ENCODE measurements at places on chromosomes 7 and 10. TPM values are rescaled to one million over a fixed set of nuclear protein-coding genes. Genes with fewer than 3 reads are reported as not detected.

DNA sequence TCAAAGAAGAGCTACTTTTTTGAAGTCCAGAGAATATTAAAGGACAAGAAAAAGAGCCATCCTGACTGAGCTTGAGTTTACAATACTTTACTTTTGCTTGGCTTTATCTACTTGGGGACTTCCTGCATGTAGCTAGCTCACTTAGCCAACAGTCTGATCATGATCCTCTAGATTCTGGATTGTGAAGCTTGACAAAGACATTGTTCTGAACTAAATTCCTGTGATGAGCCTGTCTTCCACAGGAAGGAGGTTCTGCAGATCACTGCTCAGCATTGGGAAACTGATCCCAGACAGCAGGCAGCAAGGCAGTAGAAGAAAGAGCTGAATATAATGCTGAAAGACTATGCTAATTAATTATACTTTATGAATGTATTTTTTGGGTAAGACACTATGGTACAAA lies 296.4 kb downstream of the DGKB start:
- no peak for DNase-seq
- no peaks in the 10 kb centered on the region for H3K27me3 ChIP-seq
- no peaks in the 10 kb centered on the region for H3K4me1 ChIP-seq
- H3K36me3 ChIP-seq: no peaks in the 10 kb centered on the region

DNA sequence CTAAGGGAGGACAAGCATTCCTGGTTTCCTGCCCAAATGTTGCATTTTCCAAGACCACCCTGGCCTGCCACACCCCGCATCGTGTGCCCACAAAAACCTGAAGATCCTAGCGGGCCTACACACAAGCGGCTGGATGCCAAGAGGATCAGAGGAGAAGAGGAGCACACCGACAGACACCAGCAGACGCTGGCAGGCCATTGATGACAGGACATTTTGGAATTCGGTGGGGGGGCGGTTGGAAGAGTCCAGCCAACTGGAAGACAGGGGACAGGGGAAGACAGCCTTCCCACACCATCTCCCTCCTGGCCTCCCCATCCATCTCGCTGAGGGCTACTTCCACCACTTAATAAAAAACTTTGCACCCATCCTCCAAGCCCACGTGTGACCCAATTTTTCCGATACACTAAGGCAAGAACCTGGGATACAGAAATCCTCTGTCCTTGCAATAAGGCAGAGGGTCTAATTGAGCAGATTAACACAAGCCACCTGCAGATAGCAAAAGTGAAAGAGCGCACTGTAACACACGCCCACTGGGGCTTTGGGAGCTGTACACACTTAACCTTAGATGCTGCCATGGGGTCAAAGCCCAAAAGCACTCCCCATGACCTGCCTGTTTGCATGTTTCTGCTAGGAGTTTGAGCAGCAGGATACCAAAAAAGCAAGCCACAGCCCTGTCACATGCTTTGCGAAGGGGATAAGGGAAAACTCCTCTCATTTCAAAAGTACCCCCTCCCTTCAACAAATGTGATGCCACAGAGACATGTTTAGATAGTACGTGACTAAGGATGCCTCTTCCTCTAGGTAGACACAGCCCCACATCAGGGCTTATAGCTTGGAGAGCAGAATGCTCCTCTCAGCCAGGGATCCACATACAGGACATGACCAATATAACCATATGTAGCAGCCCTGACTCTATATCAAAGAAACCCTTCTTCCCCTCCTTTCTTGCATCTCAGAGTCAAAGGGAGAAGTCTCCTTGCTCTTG lies 13.4 kb upstream of the SMNDC1 start:
- no peak overlapping the region for H3K4me3 ChIP-seq
- H3K27ac ChIP-seq: no peak overlapping the region
- no peaks in the 10 kb centered on the region for H3K36me3 ChIP-seq
- H3K27me3 ChIP-seq: no peaks in the 10 kb centered on the region
- no peaks in the 10 kb centered on the region for H3K4me1 ChIP-seq
- DNase-seq: no peak

GRCh38 chr7:80632819-80633218 lies 5.6 kb upstream of the CD36 start:
- no peak overlapping the region for H3K4me3 ChIP-seq
- no peaks in the 10 kb centered on the region for H3K36me3 ChIP-seq
- no peak overlapping the region for H3K27ac ChIP-seq

GRCh38 chr10:79084972-79085597 lies 16.3 kb downstream of the ZMIZ1 start:
- no peak for DNase-seq
- no peaks in the 10 kb centered on the region for H3K36me3 ChIP-seq
- H3K4me3 ChIP-seq: no peak overlapping the region
- no peaks in the 10 kb centered on the region for H3K27me3 ChIP-seq

GRCh38 chr10:72097448-72098300 lies 9.3 kb upstream of the SPOCK2 start:
- H3K27ac ChIP-seq: peak overlapping the region; percentile 71
- H3K27me3 ChIP-seq: no peaks in the 10 kb centered on the region
- peaks cover 43% of the 10 kb centered on the region for H3K4me1 ChIP-seq
- peak; percentile 68 for DNase-seq

GRCh38 chr10:96038476-96039387 lies 4.7 kb upstream of the CCNJ start:
- H3K4me1 ChIP-seq: no peaks in the 10 kb centered on the region
- H3K4me3 ChIP-seq: no peak overlapping the region
- no peaks in the 10 kb centered on the region for H3K27me3 ChIP-seq
- H3K27ac ChIP-seq: no peak overlapping the region
- no peak for DNase-seq

DNA sequence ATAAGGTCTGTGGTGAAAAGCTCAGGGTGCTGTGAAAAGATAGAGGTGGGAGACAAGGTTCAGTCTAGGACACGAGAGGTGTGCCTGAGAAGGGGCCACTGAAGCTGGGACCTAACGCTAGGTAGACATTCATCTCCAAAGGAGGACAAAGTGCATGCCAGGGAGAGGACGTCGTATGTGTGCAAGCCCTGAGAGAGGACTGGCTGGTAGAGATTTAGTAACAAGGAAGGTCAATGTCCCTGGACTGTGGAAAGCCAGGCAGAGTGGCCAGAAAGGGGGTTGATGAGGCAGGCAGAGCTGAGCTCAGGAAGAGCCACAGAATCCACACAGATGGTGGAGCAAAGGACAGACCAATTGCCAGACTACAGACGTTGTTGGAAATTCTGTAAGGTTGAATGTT lies 817.6 kb downstream of the CCSER2 start:
- H3K27me3 ChIP-seq: peaks cover 17% of the 10 kb centered on the region
- DNase-seq: no peak
- H3K36me3 ChIP-seq: no peaks in the 10 kb centered on the region
- H3K27ac ChIP-seq: no peak overlapping the region

- H3K4me1 ChIP-seq: no peaks in the 10 kb centered on the region
- no peaks in the 10 kb centered on the region for H3K36me3 ChIP-seq
- no peak for DNase-seq
- no peaks in the 10 kb centered on the region for H3K27me3 ChIP-seq
- H3K4me3 ChIP-seq: no peak overlapping the region
- no peak overlapping the region for H3K27ac ChIP-seq
These were observed 160.5 kb downstream of the GFRA1 start for GRCh38 chr10:116112232-116113231.

DNA sequence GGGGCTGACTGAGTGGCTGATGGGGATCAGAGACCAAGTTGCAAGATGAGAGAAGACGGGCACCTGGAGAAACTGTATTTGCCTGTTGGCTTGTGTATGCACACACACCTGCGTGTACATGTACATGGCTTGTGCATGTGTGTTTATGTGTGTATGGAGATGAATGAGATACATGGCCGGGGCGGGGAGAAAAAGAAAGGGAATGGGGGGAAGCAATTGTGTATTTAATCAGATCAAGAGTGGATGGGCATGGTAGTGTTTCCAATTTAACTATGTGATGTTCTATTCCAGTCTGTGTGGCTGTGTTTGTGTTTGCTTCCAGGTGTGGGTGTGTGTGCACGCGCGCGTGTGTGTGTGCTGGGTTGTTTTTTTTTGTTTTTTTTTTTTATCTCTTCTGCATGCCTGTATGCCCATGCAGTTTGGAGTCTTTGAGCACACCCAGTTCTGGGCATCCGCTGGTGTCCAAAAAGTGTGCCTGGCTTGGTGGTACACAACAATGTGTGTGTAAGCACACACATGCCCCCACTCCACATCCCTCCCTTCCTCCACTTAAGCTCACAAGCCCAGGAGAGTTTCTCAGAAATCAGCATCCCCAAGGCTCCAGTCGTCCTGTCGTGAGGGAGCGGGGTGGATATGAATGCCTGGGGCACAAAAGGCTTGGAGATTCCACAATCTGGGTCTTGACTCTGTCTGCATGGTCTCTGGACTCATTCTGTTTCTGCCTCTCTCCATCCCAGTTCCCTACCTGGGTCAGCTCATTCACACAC lies 2.5 kb upstream of the VGF start:
- peak overlapping the region; percentile 78 for H3K4me3 ChIP-seq
- H3K27ac ChIP-seq: no peak overlapping the region
- no peaks in the 10 kb centered on the region for H3K36me3 ChIP-seq
- DNase-seq: no peak
- peaks cover 86% of the 10 kb centered on the region for H3K4me1 ChIP-seq
- H3K27me3 ChIP-seq: no peaks in the 10 kb centered on the region

DNA sequence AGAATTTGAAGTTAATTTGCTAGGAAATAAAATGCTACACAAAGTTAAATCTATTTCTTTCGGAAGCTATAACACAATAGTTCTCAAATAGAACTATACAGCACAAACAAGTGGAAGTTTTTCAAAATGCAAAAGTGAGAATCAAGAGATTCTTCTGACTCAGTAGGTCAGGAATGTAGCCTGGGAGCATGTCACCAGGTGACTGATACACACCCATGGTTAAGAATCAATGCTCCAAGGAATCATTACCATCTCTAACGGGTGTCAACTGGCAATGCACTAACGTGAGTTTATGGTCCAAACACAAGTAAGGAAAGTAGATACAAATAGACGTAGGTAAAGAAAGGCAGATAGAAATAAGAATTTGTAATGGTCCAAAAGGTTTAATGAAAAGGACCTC lies 170.5 kb downstream of the SRPK2 start:
- DNase-seq: peak; percentile 50
- no peak overlapping the region for H3K4me3 ChIP-seq
- H3K4me1 ChIP-seq: peaks cover 40% of the 10 kb centered on the region
- no peaks in the 10 kb centered on the region for H3K27me3 ChIP-seq

- H3K4me3 ChIP-seq: no peak overlapping the region
- no peak for DNase-seq
- no peaks in the 10 kb centered on the region for H3K27me3 ChIP-seq
- H3K36me3 ChIP-seq: no peaks in the 10 kb centered on the region
- no peak overlapping the region for H3K27ac ChIP-seq
These were observed 147.0 kb downstream of the C1GALT1 start for GRCh38 chr7:7329326-7329725.

GRCh38 chr10:101938305-101939007 lies 94.9 kb upstream of the KCNIP2 start:
- no peaks in the 10 kb centered on the region for H3K27me3 ChIP-seq
- no peaks in the 10 kb centered on the region for H3K36me3 ChIP-seq
- H3K4me1 ChIP-seq: peaks cover 48% of the 10 kb centered on the region
- peak; percentile 76 for DNase-seq
- H3K4me3 ChIP-seq: no peak overlapping the region
- peak overlapping the region; percentile 37 for H3K27ac ChIP-seq

DNA sequence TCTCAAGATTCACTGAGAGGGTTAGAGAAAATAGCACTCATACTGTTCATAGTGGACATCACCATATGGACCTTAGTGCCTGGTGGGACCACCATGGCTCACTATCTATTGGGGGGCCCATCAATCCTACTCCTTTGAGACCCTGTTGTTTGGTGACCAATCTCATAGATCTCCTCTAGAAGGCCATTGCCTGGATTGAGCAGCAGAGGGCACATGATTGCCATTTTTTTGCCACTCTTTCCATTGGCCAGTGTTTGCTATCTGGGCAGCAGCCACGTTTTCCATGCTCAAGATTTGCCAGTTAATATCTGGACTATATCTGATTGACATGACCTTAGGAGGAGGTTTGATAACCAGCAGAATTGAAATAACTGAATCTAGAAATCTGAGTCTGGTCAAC lies 244.5 kb downstream of the ITGB1 start:
- no peaks in the 10 kb centered on the region for H3K4me1 ChIP-seq
- H3K27me3 ChIP-seq: no peaks in the 10 kb centered on the region
- H3K27ac ChIP-seq: no peak overlapping the region

DNA sequence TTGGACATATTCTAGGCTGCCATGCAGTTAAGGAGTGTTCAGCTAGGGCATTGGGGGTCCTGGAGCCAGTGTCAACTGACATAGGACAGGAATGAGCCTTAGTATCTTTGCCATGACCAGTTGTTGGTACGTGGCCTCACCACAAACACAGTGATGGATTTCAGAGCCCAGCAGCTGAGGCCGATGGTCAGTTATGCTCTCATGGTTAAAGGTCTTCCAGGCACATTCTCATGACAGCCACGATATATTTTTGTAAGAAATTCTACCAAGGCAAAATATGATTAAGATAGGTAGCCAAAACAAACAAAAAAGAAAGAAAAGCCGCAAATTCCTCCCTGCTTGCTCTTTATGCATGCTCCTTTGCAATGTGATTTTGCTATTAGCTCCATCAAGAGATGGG lies 47.8 kb downstream of the CDHR3 start:
- DNase-seq: no peak
- no peaks in the 10 kb centered on the region for H3K27me3 ChIP-seq
- H3K27ac ChIP-seq: no peak overlapping the region
- peaks cover 12% of the 10 kb centered on the region for H3K4me1 ChIP-seq
- H3K4me3 ChIP-seq: no peak overlapping the region

DNA sequence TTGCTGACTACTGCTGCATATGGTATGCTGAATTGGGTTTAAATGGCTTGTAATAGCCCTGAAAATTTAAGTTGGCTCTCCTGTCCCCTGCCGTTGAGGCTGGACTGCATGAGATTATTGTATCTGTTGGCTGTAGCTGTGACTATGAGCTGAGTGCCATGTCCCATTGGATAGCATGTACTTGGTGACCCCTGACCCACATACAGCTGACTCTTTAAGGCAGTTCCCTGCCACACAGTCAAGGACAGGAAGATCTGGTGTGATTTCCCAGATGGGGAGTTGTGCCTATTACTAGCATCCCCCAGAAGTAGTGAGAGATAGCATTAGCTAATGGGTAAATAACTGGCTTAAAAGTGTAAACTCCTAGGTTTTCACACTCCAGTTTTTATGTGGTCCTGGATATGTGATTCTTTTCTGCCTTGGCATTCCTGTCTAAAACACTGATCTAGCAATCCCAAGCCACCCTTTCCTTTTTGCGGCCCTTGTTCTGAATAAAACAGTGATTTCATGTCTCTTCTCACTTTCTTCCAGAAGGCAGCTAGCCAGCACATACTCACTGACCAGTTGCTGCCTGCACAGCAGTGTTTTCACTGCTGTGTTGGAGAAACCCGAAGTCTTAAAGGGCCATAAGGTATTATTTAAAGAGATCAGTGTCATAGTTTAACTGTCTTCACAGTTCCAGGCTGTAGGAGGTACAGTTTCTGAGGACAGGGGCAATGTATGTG lies 35.9 kb downstream of the LRRC4 start:
- H3K27ac ChIP-seq: no peak overlapping the region
- no peak for DNase-seq
- no peaks in the 10 kb centered on the region for H3K4me1 ChIP-seq
- peaks cover 3% of the 10 kb centered on the region for H3K36me3 ChIP-seq
- no peak overlapping the region for H3K4me3 ChIP-seq
- no peaks in the 10 kb centered on the region for H3K27me3 ChIP-seq

Gene IL2RA
- total RNA-seq: 0.59 TPM

Gene STAM
- total RNA-seq: 23.0 TPM

Gene HOXA4
- total RNA-seq: 2.0 TPM

Gene RAMP3
- total RNA-seq: not detected

Gene BEND7
- total RNA-seq: 13.8 TPM

Gene FAM170B
- not detected for total RNA-seq
